ENCODE measurements at places on chromosomes 16 and 17.

- DNase-seq: no peak
Observed at GRCh38 chr17:78294776-78295175, 63.3 kb downstream of the TMEM235 start.

DNA sequence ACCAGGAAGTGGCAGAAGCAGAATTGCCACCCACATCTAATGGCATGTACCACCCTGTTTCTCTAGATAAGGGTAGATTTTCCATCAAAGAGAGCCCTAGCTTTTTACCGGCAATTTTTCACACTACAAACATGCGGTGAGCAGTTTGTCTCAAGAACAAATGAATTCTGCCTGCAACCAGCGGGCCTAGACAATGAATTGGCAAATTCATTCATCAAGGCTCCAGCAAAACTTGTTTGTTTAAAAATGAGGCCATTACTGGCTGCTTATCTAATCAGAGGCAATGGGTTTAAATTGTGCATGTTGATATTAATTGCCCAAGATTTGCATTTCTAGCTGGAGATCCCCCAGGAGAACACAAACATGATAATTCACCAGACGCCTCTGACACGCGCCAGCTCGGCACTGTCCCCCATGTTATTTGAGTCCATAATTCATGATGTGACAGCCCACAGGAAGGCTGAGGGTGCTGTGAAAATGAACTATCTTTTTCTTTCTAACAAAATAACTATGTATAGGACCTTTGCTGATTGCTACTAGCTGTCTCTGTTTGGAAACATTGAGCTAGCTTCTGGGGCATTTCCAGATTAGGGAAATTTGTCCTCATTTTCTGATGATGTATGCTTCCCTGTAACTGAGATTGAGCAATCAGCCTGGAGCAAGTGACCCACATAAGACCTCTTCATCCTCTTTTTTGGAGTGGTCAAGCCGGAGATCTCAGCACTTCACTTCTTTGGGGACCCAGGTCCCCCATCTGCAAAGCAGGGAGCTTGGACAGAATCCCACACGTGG lies 80.8 kb downstream of the CNGB1 start:
- DNase-seq: peak; percentile 11

- DNase-seq: no peak
Observed at GRCh38 chr16:11250786-11251524, 5.0 kb downstream of the SOCS1 start.

GRCh38 chr17:77622647-77623046 lies 335.9 kb upstream of the TNRC6C start:
- DNase-seq: no peak

GRCh38 chr17:73838815-73839214 lies 194.6 kb upstream of the SDK2 start:
- DNase-seq: no peak

DNA sequence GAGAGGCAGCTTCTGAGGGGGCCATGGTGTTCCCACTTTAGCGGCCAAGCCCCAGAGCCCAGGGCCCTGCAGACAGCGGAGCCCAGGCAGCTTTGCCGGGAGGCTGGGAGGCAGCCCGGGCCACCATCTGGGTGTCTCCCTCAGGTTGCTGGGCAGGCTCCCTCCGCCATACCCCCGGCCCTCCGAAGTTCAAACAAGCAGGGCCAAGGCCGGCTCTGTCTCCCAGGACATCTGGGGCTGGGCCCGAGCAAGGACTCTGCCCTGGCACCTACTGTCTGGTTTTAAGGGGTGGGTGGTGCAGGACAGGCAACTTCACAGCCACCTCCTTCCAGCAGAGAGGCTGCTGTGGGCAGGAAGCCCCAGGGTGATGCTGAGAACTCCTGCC lies 2.6 kb downstream of the DUS1L start:
- no peak for DNase-seq

- no peak for DNase-seq
Observed at GRCh38 chr17:56777859-56778258, 55.9 kb downstream of the C17orf67 start.

DNA sequence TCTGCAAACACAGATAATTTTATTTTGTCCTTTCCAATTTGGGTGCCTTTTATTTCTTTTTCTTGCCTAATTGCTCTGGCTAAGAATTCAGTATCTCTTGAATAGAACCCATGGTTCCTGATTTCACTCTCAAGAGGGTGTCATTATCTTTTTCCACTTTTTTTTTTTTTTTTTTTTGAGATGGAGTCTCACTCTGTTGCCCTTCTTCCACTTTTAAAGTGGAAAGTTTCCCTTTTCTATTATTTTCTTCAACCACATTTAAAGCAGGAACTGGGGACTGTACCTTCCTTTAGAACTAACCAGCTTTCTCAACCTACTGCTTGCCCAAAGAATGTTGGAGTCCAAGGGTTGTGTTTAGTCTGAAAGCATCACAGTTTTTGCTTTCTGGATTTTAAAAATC lies 31.1 kb downstream of the SLFN11 start:
- DNase-seq: no peak

DNA sequence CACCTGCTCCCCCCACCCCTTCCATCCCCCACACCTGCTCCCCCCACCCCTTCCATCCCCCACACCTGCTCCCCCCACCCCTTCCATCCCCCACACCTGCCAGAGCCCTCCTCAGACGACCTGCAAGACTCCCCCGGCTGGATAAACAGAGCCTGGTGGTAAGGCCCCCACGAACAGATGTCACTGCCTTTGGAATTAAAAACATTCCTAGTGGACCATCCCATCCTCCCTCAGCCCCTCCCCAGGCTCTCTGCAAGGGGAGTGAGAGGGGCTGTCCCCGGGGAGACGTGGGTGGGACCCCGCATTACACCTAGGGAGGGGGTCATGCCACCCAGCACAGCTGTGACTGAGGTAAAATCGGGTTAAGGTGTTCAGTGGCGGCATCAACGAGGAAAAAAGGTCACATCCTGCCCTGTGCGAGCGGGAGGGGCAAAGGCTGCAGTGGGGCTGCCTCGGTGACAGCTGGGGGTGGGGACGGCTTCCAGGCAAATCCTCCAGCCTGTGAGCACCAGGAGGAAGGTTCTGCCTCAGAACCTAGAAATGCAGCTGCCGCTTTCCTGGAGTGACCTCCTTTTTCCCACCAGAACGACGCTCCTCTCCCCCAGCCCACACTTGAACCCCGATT lies 38.7 kb downstream of the TIMM22 start:
- DNase-seq: no peak

- DNase-seq: no peak
Observed at GRCh38 chr16:31464348-31464769, 5.1 kb downstream of the ARMC5 start.

Data from GM13976 (cell line).